ENCODE measurements at places on chromosomes 7 and 10. TPM values are rescaled to one million over a fixed set of nuclear protein-coding genes. Genes with fewer than 3 reads are reported as not detected.

DNMBP gene
- total RNA-seq: 10.9 TPM

ZNF746 gene
- 6.7 TPM for total RNA-seq

PON1 gene
- not detected for total RNA-seq

OR2A7 gene
- not detected for total RNA-seq

H2BK1 gene
- not detected for total RNA-seq

KCND2 gene
- under 0.01 TPM for total RNA-seq

C7orf33 gene
- total RNA-seq: not detected

LRGUK gene
- under 0.01 TPM for total RNA-seq

DNA sequence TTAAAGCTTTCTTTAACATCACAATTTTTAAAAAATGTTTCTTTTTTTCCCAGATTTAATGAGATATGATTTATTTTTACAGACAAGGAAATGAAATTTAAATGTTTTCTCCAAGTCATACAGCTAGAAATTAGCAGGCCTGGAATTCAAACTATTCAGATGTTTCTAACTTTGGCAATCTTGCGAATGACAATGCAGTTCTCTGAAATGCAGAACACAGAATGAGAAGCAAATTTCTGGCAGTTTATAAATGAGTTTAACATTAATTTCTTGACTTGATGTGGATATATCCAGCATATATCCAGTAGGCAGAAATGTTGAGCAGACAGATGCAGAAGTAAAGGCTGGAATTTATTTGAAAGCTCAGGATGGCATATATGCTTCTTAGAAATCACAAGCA, 227.5 kb downstream of the THSD7A start:
- no peak for DNase-seq

DNA sequence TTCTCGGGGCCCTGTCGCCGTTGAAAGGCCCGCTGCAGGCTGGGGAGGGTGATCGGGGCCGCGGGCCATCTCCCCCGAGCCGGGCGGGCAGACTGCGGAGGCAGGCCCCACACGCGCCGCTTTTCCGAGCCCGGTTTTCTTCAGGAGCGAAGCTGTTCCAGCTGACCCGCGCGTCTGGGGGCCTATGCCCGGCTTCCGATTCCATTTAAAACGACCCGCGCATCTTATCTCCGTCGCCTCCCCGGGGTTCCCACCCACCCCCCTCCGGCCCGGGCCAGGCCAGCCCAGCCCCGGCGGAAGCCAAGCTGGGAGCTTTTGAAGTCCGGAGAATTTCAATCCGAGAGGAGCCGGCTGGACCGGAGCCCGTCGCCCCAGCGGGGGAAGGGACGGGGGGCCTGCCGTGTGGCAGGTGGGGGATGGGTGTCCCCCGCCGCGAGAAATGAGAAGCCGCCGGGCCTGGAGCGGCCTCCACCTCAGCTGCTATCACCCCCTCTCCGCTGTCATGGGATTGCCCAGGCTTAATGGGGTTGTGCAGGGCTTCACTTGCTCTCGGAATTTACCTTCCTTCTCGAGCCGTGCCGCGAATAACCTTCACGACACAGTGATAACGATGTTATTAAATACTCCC, 3.1 kb upstream of the EVX1 start:
- no peak for DNase-seq

DNA sequence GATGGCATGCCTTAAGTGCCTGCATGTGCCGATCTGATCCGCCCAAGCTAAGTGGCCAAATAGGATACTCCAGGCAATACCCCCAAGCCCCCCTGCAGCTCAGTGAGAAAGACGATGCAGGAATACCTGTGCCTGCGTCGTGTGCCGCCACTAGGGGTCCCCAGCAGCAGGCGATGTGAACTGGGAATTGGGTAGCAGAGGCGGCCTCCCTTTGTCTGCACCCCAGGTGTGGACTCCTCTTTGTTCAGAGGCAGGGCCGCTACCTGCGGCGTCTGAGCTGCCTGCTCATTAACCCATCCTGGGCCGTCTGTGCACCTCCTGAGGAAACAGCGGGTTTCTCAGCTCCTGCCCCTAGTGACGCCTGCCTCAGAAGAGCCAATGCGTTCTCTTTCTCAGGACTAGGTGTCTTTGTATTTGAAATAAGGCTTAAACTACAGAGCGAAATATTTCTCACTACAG, 4.8 kb upstream of the CHN2 start:
- DNase-seq: no peak

- no peak for DNase-seq
Observed at GRCh38 chr7:148581624-148582023, 8.9 kb upstream of the C7orf33 start.

DNA sequence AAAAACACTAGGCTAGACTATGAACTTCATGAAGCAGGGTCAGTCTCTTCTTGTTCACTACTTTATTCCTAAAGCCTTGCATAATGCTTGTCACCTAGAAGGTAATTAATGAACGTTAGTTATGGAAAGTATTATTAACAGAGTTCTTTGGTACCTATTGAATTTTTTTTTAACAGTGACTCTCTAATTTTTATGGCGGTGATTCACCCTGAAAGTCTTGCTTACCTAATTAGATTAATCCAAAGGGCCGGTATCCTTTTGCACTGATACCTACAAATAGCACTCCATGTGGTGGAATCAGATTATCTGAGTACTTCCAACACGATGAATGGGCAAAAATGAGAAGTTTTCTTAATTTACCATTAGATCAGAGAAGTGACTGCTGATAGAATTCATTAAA, 31.7 kb downstream of the STAM start:
- DNase-seq: no peak

DNA sequence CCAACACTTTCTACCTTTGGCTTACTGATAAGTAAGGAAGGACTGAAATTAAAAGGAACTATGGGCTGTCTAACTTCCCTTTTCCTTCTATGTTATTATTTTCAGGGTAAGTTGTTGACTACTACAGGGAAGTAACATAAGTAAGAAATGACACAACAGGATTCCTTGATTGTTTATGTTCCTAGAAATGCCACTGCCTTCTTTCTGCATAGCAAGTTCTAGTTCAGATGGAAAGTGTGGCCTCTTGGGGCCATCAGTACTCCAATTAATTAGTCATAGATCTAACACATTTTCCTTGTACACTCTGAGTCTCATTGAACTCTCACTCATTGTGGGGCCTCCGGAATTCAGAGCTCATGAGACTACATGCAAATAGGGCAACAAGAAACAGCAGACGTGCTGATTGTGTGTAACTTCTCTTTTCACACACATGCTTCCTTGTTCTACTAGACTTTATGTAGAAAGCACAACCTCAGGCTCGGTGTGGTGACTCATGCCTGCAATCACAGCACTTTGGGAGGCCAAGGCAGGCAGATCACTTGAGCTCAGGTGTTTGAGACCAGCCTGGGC, 35.3 kb upstream of the HIBADH start:
- DNase-seq: peak; percentile 49

GRCh38 chr7:40824461-40824860, 689.7 kb downstream of the SUGCT start:
- peak; percentile 11 for DNase-seq

DNA sequence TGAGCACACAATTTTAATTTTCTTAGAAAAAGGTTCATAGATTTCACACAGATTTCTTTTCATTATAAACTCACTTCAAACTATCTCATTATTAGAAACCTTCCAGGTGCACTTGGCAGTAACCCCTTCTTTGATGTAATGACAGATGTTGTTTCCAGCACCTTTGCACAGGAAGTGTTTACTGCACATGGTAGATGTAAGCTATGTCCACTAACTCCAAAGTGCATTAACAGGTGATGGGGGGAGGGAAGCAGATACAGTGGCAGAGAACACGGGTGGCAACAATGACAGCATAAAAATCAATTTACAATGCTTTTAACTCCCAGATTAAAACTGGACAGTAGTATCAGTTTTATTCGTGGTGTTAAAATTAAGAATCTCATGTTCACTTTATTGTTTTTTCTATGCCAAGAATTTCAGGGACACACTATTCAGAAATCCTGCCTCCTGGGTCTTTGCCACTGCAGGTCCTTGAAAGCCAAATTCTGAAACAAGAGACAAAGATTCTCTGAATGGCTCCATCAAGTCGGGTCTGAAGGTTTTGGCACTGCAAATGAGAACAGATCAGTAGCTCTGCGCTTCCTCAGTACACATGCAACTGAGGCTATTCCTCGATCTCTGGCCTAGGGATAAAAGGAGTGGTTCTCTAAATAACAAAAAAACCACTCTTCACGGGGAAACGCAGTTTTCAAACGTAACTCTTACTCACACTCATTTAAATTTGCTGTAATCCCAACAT, 187.7 kb downstream of the JAZF1 start:
- no peak for DNase-seq

DNA sequence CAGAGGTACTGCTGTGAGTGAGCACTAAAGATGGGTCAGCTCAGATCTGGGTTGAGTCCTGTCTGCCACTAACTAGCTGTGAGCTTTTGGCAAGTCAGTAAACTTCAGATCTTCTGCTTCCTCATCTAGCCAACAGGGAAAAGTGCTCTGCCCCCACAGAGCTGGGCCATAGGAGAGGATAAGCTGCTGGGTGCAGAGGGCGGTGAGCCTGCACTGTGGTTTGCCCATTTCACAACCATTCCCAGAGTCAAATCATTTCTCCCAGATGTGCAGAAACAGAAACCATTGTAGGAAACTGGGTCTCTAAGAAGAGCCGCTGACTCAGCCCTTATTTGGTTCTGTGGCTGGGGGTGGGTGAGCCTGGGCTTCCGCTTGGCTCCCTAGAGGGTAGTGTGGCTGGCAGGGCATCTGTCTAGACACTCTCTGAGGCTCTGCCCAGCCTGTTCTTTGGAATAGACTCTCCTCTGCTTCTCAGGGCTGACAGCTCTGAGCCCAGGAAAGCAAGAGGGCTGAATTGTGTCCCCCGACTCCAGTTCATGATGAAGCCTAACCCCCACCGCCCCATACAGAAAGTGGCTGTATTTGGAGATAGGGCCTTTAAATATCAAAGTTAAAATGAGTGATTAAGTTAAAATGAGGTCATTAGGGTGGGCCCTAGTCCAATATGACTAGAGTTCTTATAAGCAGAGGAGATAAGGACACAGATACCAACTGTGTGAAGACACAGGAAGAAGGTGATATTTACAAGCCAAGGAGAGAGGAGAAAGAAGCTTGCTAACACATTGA, 29.5 kb upstream of the ARHGAP22 start:
- DNase-seq: peak; percentile 69

DNA sequence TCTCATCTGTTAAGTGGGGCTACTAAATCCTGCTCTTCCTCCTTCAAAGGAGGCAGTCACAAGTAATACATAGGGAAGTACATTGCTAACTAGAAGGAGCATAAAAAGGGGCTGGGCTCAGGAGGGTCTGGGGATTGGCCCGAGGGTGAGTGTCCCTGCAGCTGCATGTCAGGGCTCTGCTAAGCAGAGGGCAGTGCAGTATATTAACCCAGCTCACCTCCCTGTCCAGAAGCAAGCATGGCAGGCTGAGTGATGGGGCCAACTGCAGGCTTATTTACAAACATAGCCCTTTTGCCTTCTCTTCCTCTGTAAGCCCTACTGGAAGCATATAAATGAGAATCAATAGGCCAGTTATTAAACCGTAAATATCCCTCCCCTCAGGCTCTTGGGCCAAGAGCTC, 143.2 kb upstream of the PCBD1 start:
- no peak for DNase-seq

- DNase-seq: no peak
Observed at GRCh38 chr10:100568912-100569311, 33.2 kb downstream of the HIF1AN start.

DNA sequence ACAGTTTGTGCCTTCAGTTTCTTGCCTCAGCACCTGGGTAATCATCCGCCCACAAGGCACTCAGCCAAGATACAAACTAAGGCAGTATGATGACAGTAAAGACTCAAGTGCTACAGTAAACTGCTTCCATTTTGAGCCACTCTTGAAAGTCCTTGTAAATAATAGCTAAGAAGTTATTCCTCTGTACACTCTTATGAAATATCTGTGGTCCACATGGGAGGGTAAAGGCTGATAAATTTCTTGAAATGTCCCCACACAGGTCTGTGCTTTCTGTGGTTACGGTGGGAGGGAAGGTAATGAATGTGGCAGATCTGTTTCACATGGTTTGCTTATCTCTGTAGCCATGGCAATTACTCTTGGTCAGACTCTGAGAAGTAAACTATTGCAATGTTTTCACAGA, 551.0 kb upstream of the ZWINT start:
- no peak for DNase-seq

GRCh38 chr7:128265906-128266300, 24.8 kb downstream of the LEP start:
- DNase-seq: no peak

GRCh38 chr7:16411391-16411790, 9.9 kb downstream of the CRPPA start:
- peak; percentile 35 for DNase-seq

DNA sequence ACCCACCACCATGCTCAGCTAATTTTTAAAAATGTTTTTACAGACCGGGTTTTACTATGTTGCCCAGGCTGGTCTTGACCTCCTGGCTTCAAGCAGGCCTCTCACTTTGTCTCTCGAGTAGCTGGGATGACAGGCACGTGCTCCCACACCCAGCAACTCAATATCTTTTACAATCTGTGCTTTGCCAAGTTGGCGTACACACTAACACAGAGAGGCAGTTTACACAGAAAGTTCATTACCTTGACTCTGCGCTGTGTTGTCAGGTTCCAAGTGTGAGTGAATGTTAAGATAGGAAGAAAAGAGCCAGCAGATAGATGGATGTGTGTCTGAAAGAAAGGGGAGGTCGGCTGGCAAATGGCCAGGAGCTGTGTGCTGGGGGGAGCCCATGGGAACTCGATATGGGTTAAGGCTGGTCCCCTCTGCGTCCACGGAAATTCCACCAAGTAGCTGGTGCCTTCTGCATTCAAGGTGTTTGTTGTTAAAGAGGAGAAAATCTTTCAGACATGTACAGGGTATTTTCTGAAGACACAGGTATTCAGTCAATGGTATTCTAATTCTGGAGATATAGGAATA, 299.8 kb downstream of the CAMK1D start:
- DNase-seq: no peak

DNA sequence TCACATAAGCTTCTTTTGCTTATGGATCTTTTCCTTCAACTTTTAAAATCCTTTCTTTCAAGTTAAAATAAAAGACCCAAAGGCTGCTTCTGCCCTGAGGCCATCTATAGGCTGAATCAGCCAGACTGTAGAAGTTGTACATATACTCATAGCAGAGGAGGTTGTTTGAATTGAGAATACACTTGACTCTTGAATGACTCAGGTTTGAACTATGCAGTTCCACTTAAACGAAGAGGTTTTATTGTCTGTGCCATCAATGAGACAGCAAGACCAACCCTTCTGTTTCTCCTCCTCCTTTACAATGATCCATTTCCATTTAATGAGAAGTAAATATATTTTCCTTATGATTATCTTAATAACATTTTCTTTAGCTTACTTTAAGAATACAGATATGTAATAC, 5.8 kb downstream of the ZNF365 start:
- DNase-seq: peak; percentile 92

Data from IMR-90 (cell line).